Stimulated activated CD4-positive, alpha-beta T cell treated with anti-CD3 and anti-CD28 coated beads, Interleukin-12 subunit alpha, Interleukin-12 subunit beta, amount 100 ng/mL, for 4 hours (primary cell): ENCODE measurements at places on chromosomes 2 and 18.
A peak's percentile ranks its signal among the peaks of the same experiment; 100 is the strongest.

GRCh38 chr2:7594211-7594610 lies 677.0 kb downstream of the RNF144A start:
- DNase-seq: no peak

DNA sequence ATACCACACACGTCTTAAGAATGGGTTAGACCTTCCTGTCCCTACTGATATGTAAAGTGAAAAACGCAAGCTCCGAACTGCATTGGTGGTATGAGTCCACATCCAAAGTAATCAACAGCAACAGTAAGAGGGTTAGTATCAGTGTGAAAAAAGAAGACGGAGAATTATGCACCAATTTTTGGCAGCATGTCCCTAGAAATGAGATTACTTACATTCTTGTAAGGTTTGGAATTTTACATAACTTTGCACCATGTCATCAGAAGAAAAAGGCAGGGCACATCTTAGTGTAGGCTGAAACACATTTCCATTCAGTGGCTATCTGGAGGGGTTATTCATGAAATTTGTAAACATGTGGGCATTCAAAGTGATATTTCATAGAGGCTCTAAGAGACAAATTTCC lies 88.2 kb downstream of the LONRF2 start:
- DNase-seq: no peak

DNA sequence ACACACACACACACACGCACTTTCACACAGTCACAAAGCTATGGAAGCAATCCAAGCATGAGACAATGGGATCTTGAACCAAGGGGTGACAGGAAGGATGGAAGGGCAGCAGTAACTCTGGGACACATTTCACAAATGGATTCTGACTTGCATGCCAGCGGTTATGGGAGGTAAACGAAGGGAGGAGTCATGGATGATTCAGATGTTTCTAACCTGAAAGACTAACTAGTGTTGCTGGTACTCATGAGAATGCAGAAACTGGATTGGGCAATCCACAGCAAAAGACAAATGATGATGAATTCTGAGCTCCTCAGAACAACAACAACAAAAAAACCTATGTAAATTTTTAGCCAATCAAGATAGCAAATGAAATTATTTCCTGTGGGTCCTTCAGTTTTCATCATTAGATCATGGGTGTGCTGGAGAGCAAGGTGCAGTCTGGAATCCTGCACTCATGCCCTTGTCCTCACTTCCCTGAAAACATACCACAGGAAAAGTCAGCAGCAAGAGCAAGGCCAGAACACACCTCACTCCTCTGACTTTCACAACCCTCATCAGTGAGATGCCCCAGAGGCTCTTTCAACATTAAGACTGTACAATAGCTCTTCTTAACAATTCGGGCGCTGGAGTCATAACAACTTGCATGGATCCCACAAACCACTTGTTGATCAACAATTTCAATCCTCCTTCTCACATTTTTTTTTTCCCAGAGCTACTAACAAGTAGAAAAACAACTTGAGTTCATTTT lies 32.6 kb downstream of the ABCA12 start:
- DNase-seq: no peak

DNA sequence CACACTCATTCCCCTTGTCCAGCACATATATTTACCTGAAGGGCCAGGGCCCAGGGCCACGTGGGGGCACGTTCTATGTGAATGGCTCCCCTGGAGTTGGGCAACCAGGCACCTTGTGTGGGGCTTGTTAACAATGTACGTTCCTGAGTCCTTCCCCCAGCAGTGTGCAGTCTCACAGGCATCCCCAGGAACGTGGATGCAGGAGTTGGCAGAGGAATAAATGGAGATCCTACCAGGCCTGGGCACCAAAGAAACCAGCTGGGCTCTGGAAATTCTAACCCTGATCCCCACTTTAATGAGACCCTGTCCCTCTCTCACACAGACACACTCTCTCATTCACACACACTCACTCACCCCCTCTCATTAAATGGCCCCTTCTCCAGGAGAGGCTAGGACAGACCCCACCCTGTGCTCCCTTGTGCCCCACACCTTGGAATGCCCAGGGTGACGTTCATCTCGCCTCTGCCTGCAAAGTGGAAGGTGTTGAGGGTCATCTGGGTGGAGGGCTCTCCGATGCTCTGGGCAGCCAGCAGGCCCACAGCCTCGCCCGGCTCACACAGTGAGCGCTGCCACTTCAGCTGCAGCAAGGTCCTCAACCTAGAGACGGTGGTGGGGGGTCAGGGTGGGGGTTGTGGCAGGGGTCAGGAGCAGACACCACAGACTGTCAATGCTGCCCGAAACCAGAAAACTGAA lies 65.6 kb downstream of the POLR1A start:
- no peak for DNase-seq

GRCh38 chr2:197809064-197809463 lies 4.7 kb downstream of the PLCL1 start:
- DNase-seq: no peak

DNA sequence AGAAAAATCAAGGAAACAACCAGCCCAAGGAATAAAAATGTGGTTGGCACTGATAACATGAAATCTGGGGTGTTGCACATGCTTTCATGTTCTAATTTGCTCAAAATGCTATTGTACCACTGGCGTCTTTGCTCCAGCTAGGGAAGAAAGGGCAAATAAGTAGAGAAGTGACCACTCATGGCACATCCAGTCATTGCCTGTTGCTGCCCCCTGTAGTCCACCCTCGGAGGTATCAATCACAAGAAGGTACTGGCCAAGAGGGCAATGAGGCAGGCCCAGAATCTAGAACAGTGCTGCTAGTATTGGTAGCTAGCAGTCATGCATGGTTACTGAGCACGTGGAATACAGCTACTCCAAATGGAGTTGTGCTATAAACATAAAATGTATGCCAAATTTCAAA lies 213.4 kb downstream of the CDCA7 start:
- DNase-seq: no peak

GRCh38 chr2:1373830-1374229 lies 39.4 kb upstream of the TPO start:
- no peak for DNase-seq

GRCh38 chr2:165529130-165529529 lies 59.6 kb downstream of the CSRNP3 start:
- DNase-seq: no peak

GRCh38 chr2:20707601-20708000 lies 40.7 kb downstream of the GDF7 start:
- DNase-seq: no peak

GRCh38 chr2:58180635-58181034 lies 60.5 kb downstream of the FANCL start:
- DNase-seq: no peak

DNA sequence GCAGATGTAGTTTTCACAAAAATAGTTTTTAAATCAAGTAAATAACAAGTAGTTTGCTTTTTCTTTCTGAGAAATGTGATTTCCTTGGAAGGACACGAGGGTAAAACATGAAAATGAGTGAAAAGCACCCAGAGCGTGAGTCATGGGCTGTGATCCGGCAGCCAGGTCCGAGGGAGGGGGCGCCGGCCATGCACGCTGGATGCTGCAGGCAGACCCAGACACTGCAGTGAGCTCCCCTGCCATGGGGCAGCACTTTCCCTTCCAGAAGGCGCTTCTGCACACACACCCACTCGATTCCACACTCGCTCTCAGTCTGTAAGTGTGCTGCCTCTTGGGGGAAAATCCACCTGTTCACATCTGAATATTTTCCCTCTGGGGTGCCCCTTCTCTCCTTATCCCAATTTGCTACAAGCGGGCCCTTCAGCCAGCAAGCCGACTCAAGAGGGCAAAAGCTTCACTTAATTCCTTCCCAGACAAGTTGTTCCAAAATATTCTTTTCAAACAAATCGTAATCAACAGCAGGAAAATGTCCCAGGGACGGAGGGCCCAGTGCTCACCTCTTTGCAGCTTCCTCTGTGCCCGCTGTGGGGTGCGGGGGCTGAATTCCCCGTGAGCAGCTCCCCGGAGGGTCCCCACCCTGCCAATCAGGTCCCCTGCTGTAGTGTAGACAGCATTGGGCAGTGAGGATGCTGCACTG lies 87.0 kb upstream of the ID2 start:
- no peak for DNase-seq

DNA sequence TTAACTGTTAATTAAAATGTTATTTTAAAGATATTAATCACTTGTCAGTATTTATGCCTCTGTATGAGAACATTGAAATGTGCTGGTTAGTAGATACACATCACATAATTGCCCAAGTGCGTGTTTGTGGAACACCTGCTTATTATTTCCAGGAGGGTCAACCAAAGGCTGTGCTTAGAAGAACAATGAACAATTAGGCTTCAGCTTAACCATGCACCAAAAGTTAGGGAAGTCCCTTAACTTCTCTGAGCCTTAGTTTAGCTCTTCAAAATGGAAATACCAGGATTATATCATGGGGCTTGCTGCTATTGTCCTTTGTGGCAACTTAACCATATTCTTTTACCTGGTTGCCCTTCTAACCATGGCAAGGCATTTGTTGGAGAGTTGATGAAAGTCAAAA lies 43.0 kb upstream of the PLA2R1 start:
- DNase-seq: no peak

DNA sequence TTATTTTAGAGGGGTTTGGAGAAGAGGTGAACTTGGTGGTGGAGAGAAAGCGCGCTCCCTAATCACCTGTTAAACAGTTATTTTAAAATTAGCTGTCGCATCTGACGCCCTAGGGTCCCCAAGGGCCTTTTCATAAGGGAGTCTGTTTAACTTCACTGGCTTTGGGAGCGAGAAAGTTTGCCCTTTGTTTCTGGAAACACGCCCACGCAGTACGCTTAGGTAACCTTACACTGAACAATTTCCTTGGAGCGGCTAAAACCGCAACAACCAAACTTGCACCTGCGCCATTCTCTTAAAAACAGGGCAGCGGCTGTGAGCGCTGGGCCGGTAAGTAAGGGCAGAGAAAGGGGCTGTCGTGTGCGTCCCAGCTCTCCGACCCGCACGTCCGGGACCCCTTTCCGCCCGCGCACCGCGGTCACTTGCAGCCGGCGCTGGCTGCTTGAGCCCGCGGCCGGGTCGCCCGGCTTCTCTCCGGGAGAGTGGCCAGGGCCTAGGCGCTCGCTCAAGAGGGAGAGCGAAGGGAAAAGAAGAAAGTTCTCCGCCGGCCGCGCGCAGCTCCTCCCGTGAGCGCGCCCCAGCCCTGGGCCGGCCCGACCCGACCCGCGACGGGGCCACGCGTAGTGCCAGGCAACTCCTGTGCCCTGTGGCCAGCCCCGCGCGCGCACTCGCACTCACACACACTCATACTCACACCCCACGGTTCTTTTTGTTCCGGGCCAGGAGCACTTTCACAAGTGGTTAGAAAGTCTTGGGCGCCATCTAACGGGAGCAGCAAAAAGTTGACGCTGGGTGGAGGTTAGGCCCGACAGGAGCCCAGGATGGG lies 19.2 kb downstream of the POU3F3 start:
- peak; percentile 28 for DNase-seq

GRCh38 chr2:98453083-98453482 lies 8.4 kb downstream of the INPP4A start:
- DNase-seq: no peak

DNA sequence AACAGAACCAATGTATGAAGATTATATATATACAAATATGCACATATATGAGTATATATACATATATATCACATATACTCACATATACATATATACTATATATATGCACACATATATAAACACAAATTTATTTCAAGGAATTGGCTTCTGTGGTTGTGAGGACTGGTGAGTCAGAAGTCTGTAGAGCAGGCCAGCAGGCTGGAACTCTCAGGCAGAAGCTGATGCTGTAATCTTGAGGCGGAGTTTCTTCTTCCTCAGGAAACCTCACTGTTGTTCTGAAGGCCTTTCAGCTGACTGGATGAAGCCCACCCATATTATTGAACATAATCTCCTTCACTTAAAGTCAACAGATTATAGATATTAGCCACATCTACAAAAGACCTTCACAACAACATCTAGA lies 143.9 kb upstream of the CREB1 start:
- DNase-seq: no peak

- peak; percentile 34 for DNase-seq
Observed at GRCh38 chr2:12416600-12416999, 300.1 kb upstream of the TRIB2 start.

DNA sequence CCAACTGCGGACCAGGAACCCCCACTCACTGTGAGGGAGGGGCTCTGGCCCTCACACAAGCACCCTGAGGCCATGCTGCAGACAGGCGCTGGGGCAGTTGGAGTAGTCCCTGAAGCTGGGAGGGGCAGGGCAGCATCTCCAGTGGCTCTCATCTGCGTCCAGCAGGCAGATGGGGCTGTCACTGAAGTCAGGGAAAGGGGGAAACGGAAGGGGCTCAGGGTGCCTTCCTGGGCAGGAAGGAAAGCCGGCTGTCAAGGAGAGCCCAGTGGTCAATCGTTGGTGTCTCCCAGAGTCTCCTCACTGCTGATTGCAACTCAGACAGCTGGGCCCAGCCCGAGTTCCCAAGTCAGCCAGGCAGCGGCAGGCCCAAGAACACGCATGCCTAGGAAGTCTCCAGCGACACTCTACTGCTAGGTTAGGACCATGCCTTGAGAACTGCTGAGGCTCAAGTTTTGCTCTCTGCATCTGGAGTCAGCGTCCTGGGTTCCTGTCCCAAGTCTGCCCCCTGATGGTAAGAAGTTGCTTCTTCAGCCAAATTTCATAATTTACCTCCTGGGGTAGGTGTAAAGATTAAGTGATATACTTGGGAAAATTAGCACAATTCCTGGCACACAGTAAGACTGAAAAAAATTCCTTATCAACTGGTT lies 27.4 kb upstream of the NMUR1 start:
- peak; percentile 38 for DNase-seq

GRCh38 chr2:75896779-75897366 lies 186.2 kb upstream of the GCFC2 start:
- DNase-seq: no peak

DNA sequence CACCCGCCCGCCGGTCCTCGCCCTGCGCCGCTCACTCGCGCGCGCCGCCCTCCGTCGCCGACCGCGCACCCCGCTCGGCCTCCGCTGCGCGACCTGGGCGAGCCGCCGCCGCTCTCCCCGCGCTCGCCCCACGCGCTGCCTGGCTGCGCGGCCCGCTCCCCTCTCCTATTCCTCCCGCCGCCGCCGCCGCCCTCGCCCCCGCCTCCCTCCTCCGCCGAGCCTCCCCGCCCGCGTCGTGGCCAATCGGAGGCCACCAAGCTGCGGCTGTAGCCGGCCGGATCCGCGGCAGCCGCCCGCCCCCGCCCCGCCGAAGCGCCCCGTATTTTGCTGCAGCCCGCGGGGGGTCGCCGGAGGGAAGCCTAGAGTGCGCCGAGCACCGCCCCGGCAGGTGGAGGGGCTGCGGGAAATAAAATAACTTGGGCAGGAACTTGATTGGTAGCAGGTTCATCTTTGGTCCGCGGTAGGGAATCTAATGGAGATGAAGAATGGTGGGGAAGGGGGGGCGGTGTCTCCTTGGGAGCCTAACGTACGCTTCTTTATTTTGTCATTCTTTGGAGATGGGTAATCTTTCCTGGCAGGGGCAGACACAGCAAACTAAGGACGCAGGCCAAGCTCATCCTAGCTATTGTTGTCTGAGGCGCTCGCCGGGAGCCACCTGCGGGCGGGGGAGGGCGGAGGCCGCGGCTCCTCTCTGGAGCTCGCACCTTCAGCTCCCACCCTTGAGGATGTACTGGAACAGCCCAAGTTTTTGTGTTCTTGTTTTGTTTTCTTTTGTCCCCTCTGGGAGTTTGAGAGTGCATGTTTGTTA lies 1.1 kb upstream of the CDH2 start:
- DNase-seq: no peak

GRCh38 chr18:26386441-26386840 lies 160.2 kb downstream of the TAF4B start:
- no peak for DNase-seq
